ENCODE measurements at places on chromosomes 13 and 19.
A peak's percentile ranks its signal among the peaks of the same experiment; 100 is the strongest.

- DNase-seq: no peak
Observed at GRCh38 chr13:33150662-33151061, 134.4 kb downstream of the KL start.

DNA sequence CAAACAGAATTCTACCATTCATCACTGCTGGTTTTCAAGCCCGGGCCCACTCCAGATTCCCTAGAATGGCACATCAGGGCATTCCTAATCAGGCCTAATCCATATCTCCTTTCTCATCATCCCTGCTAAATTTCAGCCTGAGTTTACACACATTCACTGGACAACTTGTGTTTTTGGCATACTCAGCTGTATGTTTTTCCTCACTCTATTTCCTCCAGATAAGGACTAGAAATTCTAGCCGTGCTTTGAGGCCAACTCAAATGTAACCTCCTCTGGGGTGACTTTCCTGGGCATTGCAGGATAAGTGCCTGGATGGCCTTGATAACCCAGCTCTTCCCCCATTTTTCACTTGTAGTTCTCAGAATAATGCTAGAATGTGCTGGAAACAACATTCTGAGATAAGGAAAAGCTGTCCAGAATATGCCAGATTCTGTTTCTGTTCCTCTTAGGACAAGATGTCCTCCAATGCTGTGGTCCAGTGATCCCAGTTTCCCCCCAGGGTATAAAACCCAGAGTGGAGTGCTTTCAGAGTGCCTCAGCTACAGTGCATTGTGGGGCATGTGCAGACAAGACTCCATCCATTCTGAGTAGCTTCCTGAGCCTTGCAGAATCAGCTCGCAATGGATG is 66.9 kb upstream of the CLDN10 start:
- DNase-seq: no peak

- DNase-seq: no peak
Observed at GRCh38 chr13:74132776-74133656, 1.2 kb downstream of the KLF12 start.

DNA sequence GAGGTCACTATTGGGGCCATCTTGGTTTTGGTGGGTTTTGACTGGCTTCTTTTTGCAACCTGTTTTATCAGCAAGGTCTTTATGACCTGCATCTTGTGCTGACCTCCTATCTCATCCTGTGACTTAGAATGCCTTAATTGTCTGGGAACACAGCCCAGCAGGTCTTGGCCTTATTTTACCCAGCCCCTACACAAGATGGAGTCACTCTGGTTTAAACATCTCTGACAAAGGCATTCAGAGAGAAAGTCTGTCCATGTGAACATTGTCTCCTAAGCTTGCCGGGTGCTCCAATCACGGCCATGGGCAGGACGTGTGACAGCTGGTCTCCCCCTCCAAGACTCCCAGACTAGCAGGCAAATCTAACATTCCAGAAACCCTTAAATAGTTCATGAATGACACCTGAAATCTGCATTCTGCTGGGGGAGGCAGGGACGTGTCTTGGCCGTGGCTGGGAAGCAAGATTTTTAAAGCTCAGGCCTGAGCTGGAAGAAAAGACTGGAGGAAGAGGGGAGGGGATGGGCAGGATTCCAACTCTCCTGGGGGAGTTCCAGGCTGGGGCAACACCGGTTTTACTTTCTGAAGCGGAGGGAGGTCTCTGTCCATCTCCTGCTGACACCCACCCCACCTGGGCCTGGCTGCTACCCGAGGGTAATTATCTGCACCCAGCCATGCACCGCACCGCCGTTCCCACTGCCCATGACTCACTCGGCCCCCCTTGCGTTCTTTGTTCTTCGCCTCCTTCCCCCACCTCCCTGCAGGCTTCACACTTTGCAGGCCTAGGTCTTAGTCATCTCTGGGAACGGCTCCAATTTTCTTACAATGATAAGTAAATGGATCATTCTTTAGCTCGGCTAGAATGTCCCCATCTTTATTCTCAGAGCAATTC is 11.6 kb upstream of the OR1M1 start:
- peak; percentile 84 for DNase-seq

DNA sequence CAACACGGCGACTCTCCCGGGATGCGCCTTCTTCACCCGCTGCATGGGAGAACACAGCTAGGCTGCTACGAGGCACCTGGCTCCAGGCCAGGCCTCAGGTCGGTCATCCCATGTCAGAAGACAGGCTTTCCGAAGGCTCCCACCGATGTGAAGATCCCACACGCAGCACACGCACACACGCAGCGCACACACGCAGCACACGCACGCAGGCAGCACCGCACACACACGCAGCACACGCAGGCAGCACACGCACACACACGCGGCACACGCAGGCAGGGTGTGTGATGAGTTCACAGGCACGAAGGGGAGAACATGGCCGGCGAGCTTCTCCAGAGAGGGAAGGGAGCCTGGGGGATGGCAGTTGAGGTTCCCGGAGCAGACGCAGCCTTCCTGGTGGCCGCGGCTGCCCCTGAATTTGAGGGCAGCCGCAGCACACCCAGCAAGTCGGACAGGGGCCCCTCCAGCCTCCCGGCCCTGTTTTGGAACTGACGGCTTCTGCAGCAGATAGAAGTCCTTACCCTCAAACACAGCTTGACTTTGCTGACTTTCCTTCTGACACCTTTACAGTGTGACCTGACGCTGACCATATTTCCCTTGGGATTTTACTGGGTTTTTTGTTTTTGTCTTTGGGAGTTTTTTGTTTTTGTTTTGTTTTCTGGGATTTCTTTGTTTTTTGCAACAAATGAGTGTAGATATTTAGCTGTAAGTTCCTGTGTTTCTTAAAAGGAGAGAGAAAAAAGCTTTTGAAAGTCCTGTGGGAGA is 55.9 kb downstream of the RASA3 start:
- no peak for DNase-seq

GRCh38 chr19:49710372-49710951 is 19.5 kb downstream of the CPT1C start:
- DNase-seq: peak; percentile 47

GRCh38 chr19:55670280-55671053 is 4.6 kb upstream of the EPN1 start:
- peak; percentile 30 for DNase-seq

DNA sequence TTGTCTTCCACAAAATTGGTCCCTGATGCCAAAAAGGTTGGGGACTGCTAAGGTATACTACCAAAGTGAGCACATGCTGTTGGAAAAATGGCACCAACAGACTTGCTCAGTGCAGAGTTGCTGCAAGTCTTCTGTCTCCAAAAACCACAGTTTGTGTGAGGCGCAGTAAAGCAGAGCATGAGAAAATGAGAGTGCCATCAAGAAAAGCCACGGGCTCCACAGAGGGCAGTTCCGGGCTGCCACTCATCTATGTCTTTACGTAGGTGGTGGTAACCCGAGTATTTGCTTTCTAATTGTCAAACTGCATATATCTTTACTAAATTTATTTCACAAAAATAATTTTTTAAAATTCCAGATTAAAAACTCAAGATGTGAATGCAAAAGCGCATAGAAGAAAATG is 123.8 kb downstream of the RNF17 start:
- DNase-seq: no peak

GRCh38 chr13:60326273-60326672 is 70.7 kb upstream of the TDRD3 start:
- peak; percentile 5 for DNase-seq

DNA sequence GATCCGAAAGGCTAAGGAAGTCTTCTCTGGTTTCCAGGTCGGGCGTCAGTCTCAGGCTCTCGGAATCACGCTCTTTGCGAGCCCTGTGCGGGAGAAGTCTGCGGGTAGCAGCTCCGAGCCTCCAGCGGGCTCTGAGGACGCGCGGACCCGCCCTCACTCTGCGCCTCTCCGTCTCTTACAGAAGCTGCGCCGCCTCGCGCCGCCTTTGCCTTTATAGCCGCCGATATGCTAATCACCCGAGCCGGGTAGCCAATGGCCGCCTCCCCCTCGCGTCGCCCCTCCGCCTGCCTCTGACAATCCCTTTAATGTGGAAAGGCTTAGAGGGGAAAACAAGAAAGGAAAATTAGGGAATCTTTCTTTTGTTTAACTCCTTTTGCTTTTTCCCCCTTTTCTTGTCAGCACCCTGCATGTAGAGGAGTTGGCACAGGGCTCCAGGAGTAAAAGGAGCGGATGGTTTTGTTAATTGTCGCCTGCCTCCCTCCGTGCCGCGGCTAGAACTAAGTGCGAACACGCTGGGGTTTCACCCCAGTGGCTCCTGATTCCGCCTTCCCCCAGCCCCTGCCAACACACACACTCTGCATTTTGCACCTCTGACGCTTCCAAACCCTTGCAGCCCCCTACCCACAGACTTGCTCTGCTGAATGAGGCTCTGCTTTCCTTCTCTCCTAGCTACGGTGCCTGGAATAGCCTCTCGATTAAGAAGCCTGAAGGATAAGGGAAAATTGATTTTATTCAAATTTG is at the start of gene PCDH8:
Gene PCDH8, minus strand, starts transcription at position 186 of the 741 bp plus-strand sequence. CDS start 204 bp downstream, outside the sequence.
- no peak for DNase-seq

- DNase-seq: no peak
Observed at GRCh38 chr13:79490824-79491223, 9.9 kb downstream of the NDFIP2 start.

- DNase-seq: no peak
Observed at GRCh38 chr13:42140494-42140893, 92.0 kb downstream of the DGKH start.

DNA sequence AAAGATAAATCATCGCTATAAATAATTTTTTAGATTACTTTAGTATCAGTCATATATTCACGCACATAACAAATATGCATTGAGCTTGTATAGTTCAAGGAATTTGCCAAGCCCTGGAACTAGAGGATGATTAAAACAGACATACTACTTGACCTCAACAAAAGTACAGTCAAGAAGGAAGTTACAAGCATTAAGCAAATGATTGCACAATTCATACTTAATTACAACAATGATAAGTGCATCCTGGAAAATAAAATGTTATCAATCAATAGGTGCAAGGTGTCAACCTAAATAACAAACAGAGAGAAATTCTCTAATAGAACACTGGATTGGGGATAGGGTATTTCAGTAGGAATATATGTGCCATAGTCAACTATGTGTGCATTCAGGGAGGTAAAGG is 491.2 kb downstream of the GPC5 start:
- no peak for DNase-seq

DNA sequence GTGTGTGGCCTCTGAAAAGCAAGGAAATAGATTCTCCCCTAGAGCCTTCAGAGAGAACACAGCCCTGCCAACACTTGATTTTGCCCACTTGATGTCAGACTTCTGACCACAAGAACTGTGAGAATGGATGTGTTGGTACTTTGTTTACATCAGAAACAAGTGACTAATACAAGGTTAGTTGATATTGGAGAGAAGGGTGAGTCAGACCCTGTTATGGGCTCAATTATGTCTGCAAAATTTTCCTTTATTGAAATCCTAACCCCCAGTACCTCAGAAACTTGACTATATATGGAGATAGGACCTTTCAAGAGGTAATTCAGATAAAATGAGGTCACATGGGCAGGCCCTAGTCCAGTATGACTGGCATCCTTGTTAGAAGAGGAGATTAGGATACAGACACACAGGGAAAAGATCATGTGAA is 226.7 kb downstream of the RFC3 start:
- no peak for DNase-seq

- no peak for DNase-seq
Observed at GRCh38 chr13:52921194-52921593, 72.8 kb upstream of the PCDH8 start.

GRCh38 chr19:2478756-2479555 is 3.0 kb downstream of the GADD45B start:
- no peak for DNase-seq

DNA sequence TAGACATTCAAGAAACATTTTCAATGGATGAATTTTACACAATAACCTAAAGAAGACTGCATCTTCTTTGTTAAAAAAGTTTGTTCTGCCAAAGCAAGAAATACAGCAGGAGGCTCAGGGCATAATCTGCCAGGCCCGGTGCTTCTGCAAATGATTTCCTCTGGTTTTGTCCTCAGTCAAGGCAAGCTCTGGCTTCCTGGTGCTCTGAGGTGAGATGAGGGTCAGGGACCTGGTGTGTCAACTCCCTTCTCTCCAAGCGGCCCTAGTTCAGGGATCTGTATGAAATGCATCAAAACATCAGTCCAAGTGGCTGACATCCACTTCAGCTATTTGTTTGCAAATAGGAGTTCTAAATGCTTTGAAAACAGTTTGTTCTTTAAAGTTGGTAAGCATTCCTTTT is 31.6 kb downstream of the LACC1 start:
- no peak for DNase-seq

- no peak for DNase-seq
Observed at GRCh38 chr13:110109910-110110309, 197.0 kb downstream of the COL4A1 start.

GRCh38 chr19:17156296-17156946 is 58.7 kb upstream of the USE1 start:
- no peak for DNase-seq

- DNase-seq: no peak
Observed at GRCh38 chr19:31330761-31331160, 18.5 kb downstream of the TSHZ3 start.

- DNase-seq: peak; percentile 64
Observed at GRCh38 chr19:3108775-3109174, 14.6 kb downstream of the GNA11 start.

DNA sequence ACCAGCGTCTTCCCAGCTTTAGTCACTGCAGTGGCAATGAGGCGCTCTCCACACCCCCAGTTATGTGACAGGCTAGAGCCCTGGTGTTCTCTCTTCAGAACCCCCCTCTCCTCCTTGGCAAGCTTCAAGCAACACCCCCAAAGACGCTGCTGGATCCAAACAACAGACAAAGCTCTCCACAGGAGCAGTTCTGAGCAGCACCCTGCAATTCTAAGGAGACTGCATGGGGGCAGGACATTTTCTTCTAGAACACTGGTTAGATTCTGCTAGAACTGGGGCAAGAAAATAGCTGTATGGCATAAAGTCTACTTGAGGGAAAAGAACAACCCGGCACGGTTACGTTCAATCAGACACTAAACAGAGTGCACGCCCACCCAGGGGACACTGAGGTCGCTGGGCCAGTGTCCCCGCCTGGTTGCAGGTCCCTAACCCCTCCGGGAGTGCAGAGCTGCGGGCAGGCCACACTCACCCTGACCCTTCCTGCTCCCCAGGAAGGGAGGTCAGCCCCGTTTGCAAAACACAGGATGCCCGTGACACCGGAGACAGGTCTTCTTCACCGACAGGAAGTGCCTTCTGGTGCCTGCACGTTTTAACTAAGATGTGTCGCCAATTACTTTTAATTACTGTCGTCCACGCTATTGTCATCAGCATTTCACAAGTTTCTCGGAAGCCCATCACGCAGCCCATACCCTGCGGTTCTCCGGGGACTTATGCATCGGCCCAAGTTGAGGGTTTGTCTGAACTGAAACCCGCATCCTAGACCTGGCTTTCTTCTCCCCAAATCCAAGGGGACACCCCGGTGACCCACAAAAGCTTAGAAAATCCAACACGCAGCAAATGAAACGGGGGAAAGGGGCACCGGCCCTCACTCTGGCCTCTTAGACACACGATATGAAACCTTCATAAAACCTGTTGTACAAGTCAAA is 943 bp downstream of the GJB6 start:
- no peak for DNase-seq

GRCh38 chr19:18252370-18252717 is 21.9 kb downstream of the IQCN start:
- no peak for DNase-seq

- no peak for DNase-seq
Observed at GRCh38 chr13:72141855-72142519, 275.0 kb upstream of the DACH1 start.

- DNase-seq: no peak
Observed at GRCh38 chr19:29562299-29563297, 36.8 kb downstream of the VSTM2B start.

GRCh38 chr19:46015687-46016425 is 7.0 kb downstream of the PGLYRP1 start:
- DNase-seq: no peak
